Endodermal cell (in vitro differentiated cells): ENCODE measurements at places on chromosomes 7 and 10. TPM values are rescaled to one million over a fixed set of nuclear protein-coding genes. Genes with fewer than 3 reads are reported as not detected.
A peak's percentile ranks its signal among the peaks of the same experiment; 100 is the strongest.

RINT1 gene
- 20.4 and 21.0 TPM in 2 replicates for total RNA-seq

- peaks cover 4% of the 10 kb centered on the region for H3K4me1 ChIP-seq
- H3K27me3 ChIP-seq: no peaks in the 10 kb centered on the region
- peak overlapping the region; percentile 75 for H3K4me3 ChIP-seq
- no peak for DNase-seq
- H3K36me3 ChIP-seq: no peaks in the 10 kb centered on the region
Observed at GRCh38 chr10:43013065-43013464, 63.8 kb upstream of the RET start.

GRCh38 chr10:132401401-132402118 lies 4.6 kb downstream of the PWWP2B start:
- no peak overlapping the region for H3K27ac ChIP-seq
- no peak overlapping the region for H3K4me3 ChIP-seq
- no peak for DNase-seq

CAMK2B gene
- 0.14 and 0.26 TPM in 2 replicates for total RNA-seq

DNA sequence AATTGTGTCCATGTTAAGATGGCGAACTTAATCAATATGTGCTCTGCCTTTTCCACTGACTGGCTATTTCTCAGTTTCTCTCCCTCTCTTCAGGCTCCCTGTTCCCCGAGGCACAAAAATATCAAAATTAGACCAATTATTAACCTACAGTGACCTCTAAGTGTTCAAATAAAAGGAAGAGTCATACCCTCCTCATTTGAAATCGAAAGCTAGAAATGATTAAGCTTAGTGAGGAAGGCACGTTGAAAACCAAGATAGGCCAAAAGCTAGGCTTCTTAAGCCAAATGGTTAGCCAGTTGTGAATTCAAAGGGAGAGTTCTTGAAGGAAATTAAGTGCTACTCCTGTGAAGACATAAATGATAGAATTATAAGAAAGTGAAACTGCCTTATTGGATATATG lies 81.1 kb upstream of the MBL2 start:
- H3K4me1 ChIP-seq: no peaks in the 10 kb centered on the region
- no peak overlapping the region for H3K4me3 ChIP-seq
- no peaks in the 10 kb centered on the region for H3K36me3 ChIP-seq
- H3K27ac ChIP-seq: no peak overlapping the region
- H3K27me3 ChIP-seq: no peaks in the 10 kb centered on the region
- DNase-seq: no peak

GRCh38 chr7:46713868-46714596 lies 793.0 kb upstream of the IGFBP3 start:
- H3K27ac ChIP-seq: no peak overlapping the region
- no peak for DNase-seq
- H3K4me3 ChIP-seq: no peak overlapping the region
- H3K4me1 ChIP-seq: no peaks in the 10 kb centered on the region
- no peaks in the 10 kb centered on the region for H3K27me3 ChIP-seq

ATP6V1F gene
- total RNA-seq: 122 and 137 TPM in 2 replicates

UTF1 gene
- total RNA-seq: 1.5 and 1.9 TPM in 2 replicates

NKX1-2 gene
- total RNA-seq: 0.14 to 2.3 TPM (median 2.3 TPM) in 3 replicates

DNA sequence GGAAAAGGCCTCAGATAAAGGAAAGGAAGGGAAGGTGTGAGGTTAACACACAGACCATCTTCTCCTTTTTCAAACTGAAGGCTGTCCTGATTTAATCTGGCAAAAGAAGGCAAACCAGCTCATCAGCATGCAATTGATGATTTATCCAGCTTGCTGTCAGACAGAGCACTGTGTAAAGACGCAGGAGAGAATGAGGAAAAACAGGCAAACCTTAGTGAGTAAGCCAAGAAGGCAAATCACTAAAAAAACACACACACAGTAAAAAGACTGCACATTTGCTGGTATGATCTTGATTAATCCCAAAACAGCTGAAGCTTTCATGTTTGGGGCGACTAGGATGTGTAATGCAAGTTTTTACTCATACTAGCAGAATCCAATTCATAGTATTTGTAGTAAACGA lies 65.8 kb upstream of the SKAP2 start:
- no peaks in the 10 kb centered on the region for H3K36me3 ChIP-seq
- no peak overlapping the region for H3K4me3 ChIP-seq
- H3K4me1 ChIP-seq: no peaks in the 10 kb centered on the region

- no peak for DNase-seq
- H3K4me1 ChIP-seq: peaks cover 10% of the 10 kb centered on the region
- H3K4me3 ChIP-seq: no peak overlapping the region
- no peaks in the 10 kb centered on the region for H3K36me3 ChIP-seq
- H3K27ac ChIP-seq: no peak overlapping the region
- H3K27me3 ChIP-seq: no peaks in the 10 kb centered on the region
Observed at GRCh38 chr10:122021379-122021778, 32.4 kb downstream of the TACC2 start.

DNA sequence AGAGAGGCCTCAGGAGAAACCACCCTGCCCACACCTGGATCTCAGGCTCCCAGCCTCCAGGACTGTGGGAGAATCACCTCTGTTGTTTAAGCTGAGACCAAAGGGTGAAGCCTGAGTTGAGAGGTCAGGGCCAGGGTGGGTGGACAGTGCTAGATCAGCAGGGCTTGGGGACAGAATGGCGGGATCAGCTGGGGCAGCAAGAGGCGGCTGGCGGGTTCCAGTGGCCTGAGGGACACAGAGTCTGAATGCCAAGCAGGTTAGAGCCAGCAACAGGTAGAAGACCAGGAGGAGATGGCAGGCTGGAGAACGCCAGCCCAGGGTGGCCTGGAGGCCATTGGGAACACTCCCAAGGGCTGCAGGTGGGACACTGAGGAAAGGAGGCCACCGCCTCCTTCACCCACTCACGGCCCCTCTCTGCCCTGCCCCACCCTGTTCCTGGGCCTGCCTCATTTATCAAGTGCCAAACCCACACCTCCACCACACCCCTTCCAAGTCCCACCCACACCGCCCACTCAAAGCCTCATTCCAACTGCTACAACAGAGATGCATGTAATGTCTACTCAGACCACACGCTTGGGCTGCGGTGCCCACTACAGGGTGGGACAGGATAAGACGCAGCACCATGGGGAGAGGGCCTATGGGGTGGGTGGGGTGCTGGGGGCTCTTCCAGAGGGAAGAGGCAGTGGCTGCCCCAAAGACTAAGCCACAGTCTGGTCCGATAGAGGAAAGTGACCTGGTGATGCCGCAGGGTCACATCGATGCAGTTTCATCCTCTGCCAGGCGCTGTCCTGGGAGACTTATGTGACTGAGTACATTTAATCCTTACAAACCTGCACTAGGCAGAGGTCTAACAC lies 173.9 kb downstream of the TNS3 start:
- DNase-seq: peak; percentile 25
- H3K4me1 ChIP-seq: no peaks in the 10 kb centered on the region
- peaks cover 11% of the 10 kb centered on the region for H3K36me3 ChIP-seq
- H3K4me3 ChIP-seq: no peak overlapping the region
- no peaks in the 10 kb centered on the region for H3K27me3 ChIP-seq

DNA sequence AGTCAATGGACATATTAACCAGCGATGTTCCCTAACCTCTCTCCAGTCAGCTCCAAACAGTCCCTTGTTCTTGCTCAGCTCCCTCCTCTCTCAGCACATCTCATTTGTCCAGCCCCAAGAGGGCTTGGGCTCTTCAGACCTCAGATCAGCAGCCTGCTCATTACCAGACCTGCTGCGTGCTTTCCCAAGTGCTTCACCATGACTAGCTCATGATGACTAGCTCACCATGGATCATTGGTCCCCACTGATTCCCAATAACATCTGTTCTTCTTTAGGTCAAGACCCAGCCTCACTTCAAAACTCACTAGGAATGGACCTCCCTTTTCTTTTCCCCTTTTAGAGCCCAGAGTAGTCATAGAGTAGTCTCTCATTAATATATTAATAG lies 121.9 kb downstream of the SLC16A9 start:
- H3K27me3 ChIP-seq: no peaks in the 10 kb centered on the region
- H3K27ac ChIP-seq: no peak overlapping the region
- no peak overlapping the region for H3K4me3 ChIP-seq
- H3K36me3 ChIP-seq: no peaks in the 10 kb centered on the region

DNA sequence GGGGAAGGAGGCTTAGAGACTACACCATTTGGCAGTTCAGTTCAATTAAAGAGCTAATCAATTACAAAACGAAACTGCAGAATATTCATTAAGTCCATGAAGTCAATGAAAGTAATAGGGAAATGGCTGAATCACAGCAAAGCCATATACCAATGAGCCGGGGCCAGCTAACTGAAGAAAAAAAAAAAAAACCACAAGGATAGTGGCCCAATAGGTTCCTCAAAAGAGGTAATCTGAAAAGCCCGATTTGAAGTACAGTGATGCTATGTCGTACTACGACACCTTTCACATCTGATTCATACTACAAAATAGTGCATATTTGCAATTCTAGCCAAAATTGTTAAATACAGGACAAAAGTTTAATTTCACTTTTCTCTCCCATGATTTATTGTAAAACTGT lies 2.5 kb downstream of the ARHGAP12 start:
- H3K4me3 ChIP-seq: peak overlapping the region; percentile 100
- no peaks in the 10 kb centered on the region for H3K27me3 ChIP-seq
- no peak overlapping the region for H3K27ac ChIP-seq
- no peak for DNase-seq
- H3K36me3 ChIP-seq: peaks cover 10% of the 10 kb centered on the region
- H3K4me1 ChIP-seq: peaks cover 15% of the 10 kb centered on the region

DNA sequence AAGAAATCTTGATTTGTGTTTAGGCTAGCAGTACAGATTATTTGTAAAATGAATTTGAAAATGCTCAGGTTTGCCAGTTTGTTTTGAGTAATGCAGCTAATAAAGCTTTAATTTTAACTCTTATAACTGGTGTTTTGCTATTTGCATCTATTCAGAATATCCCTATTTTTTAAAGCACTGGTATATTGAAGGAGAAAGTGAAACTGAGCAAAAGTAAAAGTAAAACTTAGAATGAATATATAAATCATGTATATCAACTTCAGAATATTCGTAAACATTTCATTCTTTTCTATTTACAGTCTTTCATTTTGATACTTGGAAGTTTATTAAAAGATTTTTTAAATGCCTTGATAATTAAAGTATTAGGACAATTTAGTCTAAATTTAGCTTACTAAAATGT lies 26.2 kb downstream of the TASOR2 start:
- no peaks in the 10 kb centered on the region for H3K36me3 ChIP-seq
- H3K27ac ChIP-seq: no peak overlapping the region
- DNase-seq: no peak
- no peak overlapping the region for H3K4me3 ChIP-seq

DNA sequence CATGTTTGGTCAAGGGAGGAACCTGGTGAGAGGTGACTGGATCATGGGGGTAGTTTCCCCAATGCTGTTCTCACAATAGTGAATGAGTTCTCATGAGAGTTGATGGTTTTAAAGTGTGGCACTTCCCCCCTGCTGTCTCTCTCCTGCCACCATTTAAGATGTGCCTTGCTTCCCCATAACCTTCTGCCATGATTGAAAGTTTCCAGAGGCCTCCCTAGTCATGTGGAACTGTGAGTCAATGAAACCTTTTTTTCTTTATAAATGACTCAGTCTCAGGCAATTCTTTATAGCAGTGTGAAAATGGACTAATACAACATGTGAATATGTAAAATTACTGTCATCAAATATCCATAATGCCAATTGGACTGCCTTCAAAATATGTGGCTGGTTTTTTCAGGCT lies 165.5 kb upstream of the TARP start:
- no peak for DNase-seq
- H3K36me3 ChIP-seq: no peaks in the 10 kb centered on the region
- no peaks in the 10 kb centered on the region for H3K4me1 ChIP-seq

FXYD4 gene
- not detected in 2 replicates for total RNA-seq

DNA sequence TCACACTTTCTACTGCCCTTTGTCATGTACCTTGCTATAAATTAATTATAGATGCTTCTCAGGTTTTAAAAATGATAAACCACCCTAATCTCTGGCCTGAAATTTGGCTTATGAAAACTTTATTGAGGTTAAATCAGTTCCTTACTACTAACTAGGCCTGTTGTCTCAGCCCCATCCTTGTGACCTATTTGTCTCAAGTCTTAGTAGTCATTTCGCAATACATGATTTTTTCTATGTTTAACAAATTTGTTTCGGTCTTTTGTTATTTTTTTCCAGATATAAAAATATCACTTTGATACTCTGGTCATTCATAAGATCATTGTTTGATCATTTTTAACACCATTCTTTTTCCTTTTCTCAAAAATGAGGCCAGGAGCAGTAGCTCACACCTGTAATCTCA lies 411.6 kb downstream of the GFRA1 start:
- H3K27me3 ChIP-seq: no peaks in the 10 kb centered on the region
- no peaks in the 10 kb centered on the region for H3K4me1 ChIP-seq

GRCh38 chr7:84876061-84876821 lies 310.6 kb downstream of the SEMA3D start:
- no peaks in the 10 kb centered on the region for H3K36me3 ChIP-seq
- no peak for DNase-seq
- H3K27me3 ChIP-seq: no peaks in the 10 kb centered on the region
- no peaks in the 10 kb centered on the region for H3K4me1 ChIP-seq
- H3K4me3 ChIP-seq: no peak overlapping the region
- H3K27ac ChIP-seq: no peak overlapping the region

GRCh38 chr7:135466442-135467206 lies 43.3 kb downstream of the CNOT4 start:
- H3K4me3 ChIP-seq: no peak overlapping the region
- no peak overlapping the region for H3K27ac ChIP-seq
- no peaks in the 10 kb centered on the region for H3K4me1 ChIP-seq
- H3K27me3 ChIP-seq: no peaks in the 10 kb centered on the region
- H3K36me3 ChIP-seq: no peaks in the 10 kb centered on the region

MMP21 gene
- total RNA-seq: not detected in 3 replicates

DNA sequence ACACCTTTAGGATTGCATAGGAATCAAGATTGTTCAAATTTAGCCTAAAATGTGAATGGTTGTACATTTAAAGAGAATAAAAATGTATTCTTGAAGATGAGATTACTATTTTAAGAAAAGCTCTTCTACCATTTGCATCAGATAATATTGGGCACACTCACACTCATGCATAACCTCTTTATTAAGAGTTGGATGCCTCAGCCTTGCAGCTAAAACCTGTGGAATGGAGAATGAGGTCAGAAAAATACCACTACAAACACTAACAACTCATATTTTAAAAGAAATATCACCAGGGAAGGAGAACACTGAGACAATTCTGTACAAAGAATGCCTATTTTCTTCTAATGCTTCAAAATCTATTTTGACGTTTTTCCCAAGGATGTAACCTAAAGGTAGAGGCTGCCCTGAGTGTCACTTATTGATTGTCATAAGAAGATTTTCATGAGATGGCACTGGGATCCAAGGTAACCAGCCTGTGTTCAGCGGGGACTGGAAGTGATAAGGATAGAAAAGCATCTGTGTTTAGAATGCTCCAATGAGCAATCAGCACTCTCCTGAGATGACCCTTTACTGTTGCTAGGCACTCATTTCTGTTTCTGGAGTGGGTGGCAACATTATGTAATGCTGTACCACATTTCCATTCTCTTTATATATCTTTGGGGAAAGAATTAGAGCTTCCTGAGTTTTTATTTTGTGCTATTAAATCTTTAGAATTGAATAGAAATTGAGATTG lies 26.6 kb downstream of the REEP3 start:
- peaks cover 3% of the 10 kb centered on the region for H3K4me1 ChIP-seq
- no peak for DNase-seq
- H3K27ac ChIP-seq: no peak overlapping the region
- no peaks in the 10 kb centered on the region for H3K27me3 ChIP-seq
- H3K4me3 ChIP-seq: no peak overlapping the region

CPA4 gene
- not detected in 3 replicates for total RNA-seq
